ENCODE measurements at places on chromosomes 7 and 10. TPM values are rescaled to one million over a fixed set of nuclear protein-coding genes. Genes with fewer than 3 reads are reported as not detected.

- no peaks in the 10 kb centered on the region for H3K4me1 ChIP-seq
- no peak for DNase-seq
- H3K4me3 ChIP-seq: no peak overlapping the region
- no peaks in the 10 kb centered on the region for H3K27me3 ChIP-seq
- H3K36me3 ChIP-seq: no peaks in the 10 kb centered on the region
- H3K27ac ChIP-seq: no peak overlapping the region
These were observed 44.4 kb downstream of the TACC2 start for GRCh38 chr10:122033224-122033926.

DNA sequence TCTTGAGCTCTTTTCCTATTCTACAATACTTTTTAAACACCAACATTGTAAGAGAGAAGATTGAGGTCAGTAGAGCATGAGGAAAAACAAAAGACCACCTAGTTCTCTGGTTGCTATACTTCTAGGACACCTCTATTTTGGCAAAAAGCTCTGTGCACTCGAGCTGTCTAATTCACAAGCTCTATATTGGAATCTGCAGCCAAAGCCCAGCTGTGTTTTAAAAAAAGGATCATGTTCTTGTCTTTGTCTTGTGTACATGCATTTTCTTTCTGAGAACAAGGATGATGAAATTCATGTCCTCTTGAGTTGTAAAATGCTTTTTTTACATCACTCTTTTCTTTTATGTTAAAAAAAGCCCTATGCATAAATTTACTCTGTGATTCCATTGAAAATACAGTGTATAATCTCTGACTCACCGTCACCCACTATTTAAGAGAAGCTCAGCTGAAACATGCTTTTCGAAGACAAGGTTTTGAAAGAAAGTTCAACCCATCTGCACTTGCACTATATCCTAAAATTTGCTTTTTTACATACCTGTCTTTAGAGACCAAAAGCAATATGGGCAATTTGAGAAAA is 215.5 kb upstream of the VSTM2A start:
- no peak overlapping the region for H3K27ac ChIP-seq
- H3K4me3 ChIP-seq: no peak overlapping the region
- DNase-seq: no peak
- no peaks in the 10 kb centered on the region for H3K4me1 ChIP-seq

DNA sequence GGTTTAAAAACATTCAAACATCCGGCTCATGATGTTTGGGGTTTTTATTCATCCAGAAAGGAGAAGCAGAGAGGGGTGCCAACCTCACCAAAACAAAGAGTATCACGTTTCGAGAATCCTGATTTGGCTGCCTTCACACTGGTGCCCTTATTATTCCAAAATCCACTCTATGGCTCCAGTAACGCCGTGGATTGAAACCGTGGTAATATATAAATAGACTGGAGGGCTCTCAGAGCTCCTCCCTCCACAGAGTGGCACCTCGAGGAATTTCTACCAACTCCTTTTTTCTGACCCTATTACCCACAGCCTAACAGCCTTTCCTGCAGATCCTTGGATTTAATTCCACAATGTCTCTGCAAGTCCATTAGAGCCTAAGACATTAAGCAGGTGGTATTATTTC is 353.6 kb downstream of the CRPPA start:
- no peaks in the 10 kb centered on the region for H3K27me3 ChIP-seq
- H3K27ac ChIP-seq: no peak overlapping the region
- H3K4me1 ChIP-seq: no peaks in the 10 kb centered on the region

- H3K27me3 ChIP-seq: peaks cover 14% of the 10 kb centered on the region
- DNase-seq: no peak
- H3K4me3 ChIP-seq: no peak overlapping the region
- no peaks in the 10 kb centered on the region for H3K4me1 ChIP-seq
- H3K27ac ChIP-seq: no peak overlapping the region
These were observed 42.3 kb downstream of the NRCAM start for GRCh38 chr7:108413782-108414492.

- no peak overlapping the region for H3K27ac ChIP-seq
- H3K27me3 ChIP-seq: no peaks in the 10 kb centered on the region
- DNase-seq: no peak
- no peak overlapping the region for H3K4me3 ChIP-seq
- H3K36me3 ChIP-seq: peaks cover 3% of the 10 kb centered on the region
- no peaks in the 10 kb centered on the region for H3K4me1 ChIP-seq
These were observed 164.0 kb downstream of the MGMT start for GRCh38 chr10:129631006-129631405.

DNA sequence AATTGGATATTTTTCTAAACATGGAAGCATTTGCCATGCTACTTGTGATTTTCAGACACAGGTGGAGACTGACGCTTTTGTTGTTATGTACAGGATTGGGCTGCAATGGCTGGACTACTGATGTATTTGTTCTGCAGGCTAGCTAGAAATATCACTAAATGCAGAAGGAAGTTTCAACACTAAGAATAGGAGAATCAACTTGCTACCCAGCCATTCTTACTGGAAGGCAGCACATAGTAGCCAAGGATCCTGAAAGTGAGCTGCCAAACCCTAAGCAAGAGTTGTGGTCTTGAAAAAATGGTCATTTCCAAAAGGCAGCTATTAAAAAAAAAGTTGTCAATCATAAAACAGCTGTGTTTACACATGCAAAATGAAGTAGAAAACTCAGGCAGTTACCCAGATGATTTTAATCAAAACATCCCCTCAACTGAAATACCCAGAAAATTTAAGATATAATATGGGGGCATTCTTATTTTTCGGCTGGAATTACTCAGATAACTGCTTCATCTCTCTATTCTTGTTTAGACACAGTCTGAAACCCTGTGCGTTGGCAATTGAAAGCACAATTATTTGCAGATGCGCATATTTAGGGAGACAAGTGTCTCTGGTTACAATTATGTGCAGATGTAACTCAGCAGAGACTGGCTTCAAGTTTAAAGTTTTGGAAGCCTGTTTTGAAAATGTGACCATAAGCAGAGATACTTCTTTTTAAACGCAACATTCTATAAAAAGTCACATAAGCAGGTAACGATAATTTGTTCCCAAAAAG is 31.2 kb downstream of the GFRA1 start:
- H3K4me1 ChIP-seq: no peaks in the 10 kb centered on the region
- H3K4me3 ChIP-seq: no peak overlapping the region
- no peak overlapping the region for H3K27ac ChIP-seq
- DNase-seq: no peak
- no peaks in the 10 kb centered on the region for H3K36me3 ChIP-seq

GRCh38 chr7:134514663-134515062 is 12.7 kb upstream of the AKR1B10 start:
- H3K4me1 ChIP-seq: no peaks in the 10 kb centered on the region
- H3K27ac ChIP-seq: no peak overlapping the region
- H3K4me3 ChIP-seq: no peak overlapping the region
- peaks cover 12% of the 10 kb centered on the region for H3K27me3 ChIP-seq
- H3K36me3 ChIP-seq: no peaks in the 10 kb centered on the region

DNA sequence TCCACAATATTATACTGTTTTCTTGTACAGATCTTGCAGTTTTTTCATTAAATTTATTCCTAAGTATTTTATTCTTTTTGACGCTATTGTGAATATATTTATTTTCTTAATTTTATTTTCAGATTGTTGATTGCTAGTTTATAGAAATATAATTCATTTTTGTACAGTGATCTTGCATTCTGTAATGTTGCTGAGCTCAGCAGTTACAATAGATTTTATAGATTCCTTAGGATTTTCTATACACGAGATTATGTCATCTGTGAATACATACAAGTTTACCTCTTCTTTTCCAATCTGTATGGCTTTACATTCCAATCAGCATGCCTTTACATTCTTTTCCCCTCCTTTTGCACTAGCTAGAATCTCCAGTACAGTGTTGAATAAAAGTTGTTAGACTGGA is 130.0 kb downstream of the C1GALT1 start:
- no peak for DNase-seq
- H3K27ac ChIP-seq: no peak overlapping the region
- H3K36me3 ChIP-seq: no peaks in the 10 kb centered on the region
- no peaks in the 10 kb centered on the region for H3K27me3 ChIP-seq
- no peaks in the 10 kb centered on the region for H3K4me1 ChIP-seq
- no peak overlapping the region for H3K4me3 ChIP-seq

- H3K27me3 ChIP-seq: no peaks in the 10 kb centered on the region
- peak overlapping the region; percentile 21 for H3K4me3 ChIP-seq
- H3K36me3 ChIP-seq: no peaks in the 10 kb centered on the region
- peak; percentile 49 for DNase-seq
- H3K27ac ChIP-seq: peak overlapping the region; percentile 37
These were observed 52.6 kb upstream of the SMNDC1 start for GRCh38 chr10:110357252-110357780.

GRCh38 chr10:56351909-56352630 is 9.0 kb downstream of the ZWINT start:
- no peaks in the 10 kb centered on the region for H3K4me1 ChIP-seq
- no peak overlapping the region for H3K27ac ChIP-seq
- H3K36me3 ChIP-seq: no peaks in the 10 kb centered on the region
- DNase-seq: no peak

The KIF11 gene
- total RNA-seq: 0.38 TPM

The HOGA1 gene
- total RNA-seq: not detected

The MAGI2 gene
- not detected for total RNA-seq

The PMS2 gene
- total RNA-seq: 15.0 TPM

The ASB10 gene
- not detected for total RNA-seq
